MV-4-11 (cell line): ENCODE measurements at places on chromosomes 16 and 17.
A peak's percentile ranks its signal among the peaks of the same experiment; 100 is the strongest.

DNA sequence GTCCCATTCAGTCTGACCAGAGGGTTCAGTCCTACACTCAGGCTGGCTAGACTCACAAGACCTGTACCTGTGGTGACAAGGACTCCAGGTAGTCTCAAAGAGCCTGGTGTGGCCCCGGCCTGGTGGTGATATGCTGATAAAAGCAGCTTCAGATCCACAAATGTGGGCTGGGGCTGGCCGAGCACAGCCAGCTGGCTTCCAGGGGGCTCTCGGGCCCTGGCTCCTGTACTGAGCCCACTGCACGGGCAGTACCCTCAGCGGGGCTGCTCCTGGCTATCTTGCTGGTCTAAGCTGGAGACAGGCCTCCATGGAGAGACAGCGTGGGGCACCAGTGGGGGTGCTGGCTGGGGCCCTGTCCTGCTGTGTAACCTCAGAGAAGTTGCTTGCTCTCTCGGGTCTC lies 4.3 kb downstream of the SMIM5 start:
- no peak for DNase-seq

- no peak for DNase-seq
Measured at GRCh38 chr17:80415626-80416137, 715 bp downstream of the ENDOV start.

- no peak for DNase-seq
Measured at GRCh38 chr16:79272141-79272577, 328.4 kb downstream of the MAF start.

DNA sequence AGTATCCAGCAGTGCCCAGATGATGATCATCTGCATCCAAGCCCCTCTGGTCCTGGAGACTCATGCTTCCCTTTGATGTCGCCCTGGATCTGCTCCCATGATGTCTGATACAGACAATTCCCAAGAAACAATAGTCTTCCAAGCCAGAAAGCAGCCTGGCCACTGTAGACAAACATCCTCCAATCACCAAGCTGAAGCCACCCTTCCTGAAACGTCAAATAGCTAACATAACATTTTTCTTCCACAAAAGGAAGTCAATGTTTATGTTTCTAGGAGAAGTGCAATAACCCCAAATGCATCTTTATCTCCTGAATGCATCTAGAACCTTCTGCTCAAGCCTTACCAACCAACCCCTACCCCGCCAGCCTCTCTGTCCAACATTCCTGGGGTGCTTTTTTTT lies 1.2 kb upstream of the DPEP2 start:
- no peak for DNase-seq

DNA sequence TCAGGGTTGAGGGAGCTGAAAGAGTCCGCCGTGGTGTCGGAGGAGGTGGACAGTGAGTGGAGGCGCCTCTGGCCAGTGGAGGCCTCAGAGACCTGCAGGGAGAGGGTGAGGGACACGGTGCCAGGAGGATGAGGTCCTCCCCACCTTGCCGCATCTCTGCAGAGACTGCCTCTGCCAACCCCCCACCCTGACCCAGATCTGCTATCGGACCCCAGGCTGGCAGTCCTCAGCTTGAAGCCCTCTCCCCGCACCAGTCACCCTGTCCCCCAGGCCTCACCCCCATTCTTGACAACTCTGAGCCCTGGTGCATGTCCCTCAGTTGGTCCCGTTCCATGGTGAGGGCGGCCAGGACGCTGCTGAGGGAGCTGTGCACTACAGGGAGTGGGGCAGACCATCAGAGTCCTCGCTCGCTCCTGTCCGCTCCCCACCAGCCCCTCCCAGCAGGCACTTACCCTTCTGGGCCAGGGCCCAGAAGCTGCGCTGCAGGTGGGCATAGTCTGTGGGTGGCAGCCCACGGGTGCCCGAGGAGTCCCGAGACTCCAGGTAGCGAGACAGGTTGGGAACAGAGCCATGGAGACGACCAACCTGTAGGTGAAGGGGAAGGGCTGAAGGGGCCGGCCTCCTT lies 5.4 kb downstream of the OSBPL7 start:
- DNase-seq, result no peak

DNA sequence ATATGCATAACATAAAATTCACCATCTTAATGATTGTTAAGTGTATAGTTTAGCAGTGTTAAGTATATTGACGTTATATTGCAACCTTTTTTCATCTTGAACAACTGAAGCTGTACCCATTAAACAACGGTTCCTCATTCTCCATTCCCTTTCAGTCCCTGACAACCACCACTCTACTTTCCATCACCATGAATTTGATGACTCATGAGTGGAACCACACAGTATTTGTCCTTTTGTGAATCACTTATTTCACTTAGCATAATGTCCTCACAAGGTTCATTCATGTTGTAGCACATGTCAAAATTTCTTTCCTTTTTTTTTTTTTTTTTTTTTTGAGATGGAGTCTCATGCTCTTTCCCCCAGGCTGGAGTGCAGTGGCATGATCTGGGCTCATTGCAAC lies 46.0 kb downstream of the HOXB1 start:
- peak; percentile 92 for DNase-seq

GRCh38 chr17:82330322-82331239 lies 3.0 kb downstream of the SECTM1 start:
- no peak for DNase-seq

GRCh38 chr16:73068541-73069401 lies 20.8 kb upstream of the ZFHX3 start:
- peak; percentile 64 for DNase-seq
